ENCODE measurements at places on chromosomes 13 and 19.

- DNase-seq, result no peak
Observed at GRCh38 chr13:31328549-31329235, 128.9 kb downstream of the B3GLCT start.

- no peak for DNase-seq
Observed at GRCh38 chr13:112446867-112447266, 70.7 kb downstream of the SPACA7 start.

- no peak for DNase-seq
Observed at GRCh38 chr13:33509642-33510229, 224.2 kb upstream of the STARD13 start.

GRCh38 chr13:28953714-28954418 lies 133.7 kb downstream of the MTUS2 start:
- DNase-seq, result no peak

- no peak for DNase-seq
Observed at GRCh38 chr13:102586615-102587014, 10.2 kb upstream of the TPP2 start.

GRCh38 chr13:102643656-102644055 lies 46.9 kb downstream of the TPP2 start:
- no peak for DNase-seq

DNA sequence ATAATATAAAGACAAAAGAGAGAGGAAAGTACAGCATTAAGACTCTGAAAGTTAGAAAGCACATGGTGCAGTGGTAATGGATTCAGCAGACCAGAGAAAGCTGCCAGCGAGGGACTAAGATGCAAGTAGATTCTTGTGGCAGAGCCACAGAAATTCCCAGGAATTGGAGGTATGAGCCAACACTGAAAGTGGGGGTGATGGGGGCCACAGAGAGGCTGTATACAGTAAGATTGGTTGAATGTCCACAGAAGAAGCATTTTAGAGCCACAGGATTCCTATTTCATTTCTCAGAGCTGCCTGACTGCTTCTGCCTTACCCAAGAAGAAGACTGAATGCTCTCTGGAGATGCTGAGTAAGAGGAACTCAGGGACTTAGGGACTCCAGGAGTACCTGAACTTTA lies 295.0 kb downstream of the LMO7 start:
- no peak for DNase-seq

- DNase-seq, result no peak
Observed at GRCh38 chr19:51296336-51297093, 14.9 kb upstream of the IGLON5 start.

- DNase-seq, result no peak
Observed at GRCh38 chr13:36907266-36907665, 12.8 kb downstream of the SMAD9 start.

- DNase-seq, result no peak
Observed at GRCh38 chr19:19575411-19575810, 37.3 kb downstream of the CILP2 start.

DNA sequence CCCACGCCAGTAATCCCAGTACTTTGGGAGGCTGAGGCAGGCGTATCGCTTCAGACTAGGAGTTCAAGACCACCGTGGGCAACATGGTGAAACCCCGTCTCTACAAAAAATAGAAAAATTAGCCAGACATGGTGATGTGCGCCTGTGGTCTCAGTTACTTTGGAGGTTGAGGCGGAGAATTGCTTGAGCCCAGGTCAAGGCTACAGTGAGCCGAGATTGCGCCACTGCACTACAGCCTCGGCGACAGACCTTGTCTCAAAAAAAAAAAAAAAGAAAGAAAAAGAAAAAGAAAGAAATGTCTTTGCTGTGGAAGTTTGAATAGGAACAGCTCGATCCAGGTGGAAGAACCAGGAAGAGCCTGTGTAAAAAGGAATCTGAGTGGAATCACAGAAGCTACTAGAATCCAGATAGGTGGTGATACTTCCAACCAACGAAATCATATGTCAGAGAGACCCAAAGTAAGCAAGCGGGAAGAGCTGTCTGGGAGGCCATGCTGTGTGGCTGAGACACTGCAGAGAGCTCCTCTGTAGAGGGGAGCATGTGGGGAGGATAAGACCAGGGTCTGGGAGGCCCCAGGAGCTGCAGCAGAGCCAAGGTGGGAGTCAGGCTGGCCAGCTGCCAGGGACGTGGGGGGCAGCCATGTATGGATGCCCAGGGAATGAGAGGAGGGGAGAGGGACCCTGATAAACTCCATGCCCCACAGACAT lies 21.1 kb downstream of the LATS2 start:
- DNase-seq, result no peak

DNA sequence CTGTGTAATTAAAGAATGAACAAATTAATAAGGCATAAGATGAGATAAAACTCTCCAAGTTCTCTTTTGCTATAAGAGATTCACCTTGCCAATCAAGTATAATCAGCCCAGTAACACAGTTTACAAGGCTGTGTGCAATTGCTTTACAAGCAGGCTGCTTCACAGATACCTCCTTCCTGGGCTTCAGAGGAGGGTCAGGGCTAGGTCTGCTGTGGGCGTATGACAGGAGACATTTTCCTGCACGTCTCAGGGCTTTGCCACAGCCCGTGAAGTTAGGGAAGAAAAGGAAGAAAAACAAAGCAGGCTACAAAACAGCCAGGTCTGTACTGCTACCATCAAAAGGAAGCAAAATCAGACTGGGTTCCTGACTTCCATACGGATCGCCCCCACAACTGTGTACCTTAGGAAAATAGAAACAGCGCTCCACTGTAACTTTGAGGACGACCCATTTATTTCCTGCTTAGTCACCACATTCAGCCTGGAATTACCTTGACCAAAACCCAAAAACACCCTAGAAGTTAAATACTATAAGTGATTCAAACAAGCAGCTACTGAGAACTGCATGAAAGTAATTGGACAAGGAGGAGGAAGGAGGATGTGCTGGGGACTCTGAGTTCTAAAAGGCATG lies 12.4 kb downstream of the EFNB2 start:
- no peak for DNase-seq

DNA sequence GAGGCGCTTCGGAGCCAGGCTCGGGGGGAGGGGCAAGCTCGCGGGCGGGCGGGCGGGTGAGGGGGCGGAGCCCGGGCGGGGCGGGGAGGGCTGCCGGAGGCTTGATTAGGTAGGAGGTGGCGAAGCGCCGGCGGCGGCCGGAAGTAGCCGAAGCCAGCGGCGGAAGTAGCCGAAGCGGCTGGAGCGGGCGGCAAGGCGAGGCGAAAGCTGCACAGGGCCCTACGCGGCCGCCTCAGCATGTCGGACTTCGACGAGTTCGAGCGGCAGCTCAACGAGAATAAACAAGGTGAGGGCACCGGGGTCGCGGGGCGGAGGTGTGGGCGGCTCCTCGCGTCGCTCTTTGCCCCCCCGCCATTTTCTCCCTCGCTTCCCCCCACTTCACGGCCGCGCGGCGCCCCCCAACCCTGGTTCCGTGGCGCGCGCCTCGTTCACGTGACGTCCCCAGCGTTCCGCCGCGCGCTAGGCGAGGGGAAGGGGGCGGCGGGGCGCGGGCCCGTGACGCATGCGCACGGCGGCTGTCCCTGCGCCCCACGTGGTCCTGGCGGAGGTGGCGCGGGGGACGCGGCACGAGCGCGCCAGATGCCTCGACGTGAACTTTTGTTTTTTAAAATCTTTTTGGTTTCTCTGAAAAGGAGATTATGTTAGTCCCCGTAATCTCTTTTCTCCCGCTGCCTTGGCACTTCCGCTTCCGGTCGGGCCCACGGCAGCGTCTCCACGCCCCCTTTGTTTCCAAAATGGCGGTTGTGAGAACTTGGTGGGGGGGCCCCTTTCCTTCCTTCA lies at the start of gene U2AF2:
Gene U2AF2 (plus strand): TSS at position 168 of the 780 bp plus-strand sequence. CDS start 70 bp downstream, at position 238.
- DNase-seq, result peak; percentile 49

DNA sequence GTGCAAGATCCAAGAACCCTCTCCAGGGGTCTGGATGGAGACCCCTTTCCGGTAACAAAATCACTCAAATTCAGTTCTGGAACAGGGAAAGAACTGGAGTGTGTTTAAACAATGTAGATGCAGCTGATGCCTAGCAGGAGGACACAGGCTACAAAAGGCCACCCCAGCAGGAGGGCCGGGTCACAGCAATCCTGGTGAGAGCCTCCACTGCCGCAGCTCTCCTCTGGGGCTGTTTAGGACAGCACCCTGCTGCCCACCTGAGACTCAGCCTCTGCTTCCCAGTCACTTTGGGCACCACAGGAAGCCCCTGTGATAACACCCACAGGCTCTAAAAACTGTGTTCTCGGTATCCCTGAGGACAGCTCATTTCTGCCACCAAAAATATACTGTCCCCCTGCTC lies 318.7 kb upstream of the NBEA start:
- no peak for DNase-seq

DNA sequence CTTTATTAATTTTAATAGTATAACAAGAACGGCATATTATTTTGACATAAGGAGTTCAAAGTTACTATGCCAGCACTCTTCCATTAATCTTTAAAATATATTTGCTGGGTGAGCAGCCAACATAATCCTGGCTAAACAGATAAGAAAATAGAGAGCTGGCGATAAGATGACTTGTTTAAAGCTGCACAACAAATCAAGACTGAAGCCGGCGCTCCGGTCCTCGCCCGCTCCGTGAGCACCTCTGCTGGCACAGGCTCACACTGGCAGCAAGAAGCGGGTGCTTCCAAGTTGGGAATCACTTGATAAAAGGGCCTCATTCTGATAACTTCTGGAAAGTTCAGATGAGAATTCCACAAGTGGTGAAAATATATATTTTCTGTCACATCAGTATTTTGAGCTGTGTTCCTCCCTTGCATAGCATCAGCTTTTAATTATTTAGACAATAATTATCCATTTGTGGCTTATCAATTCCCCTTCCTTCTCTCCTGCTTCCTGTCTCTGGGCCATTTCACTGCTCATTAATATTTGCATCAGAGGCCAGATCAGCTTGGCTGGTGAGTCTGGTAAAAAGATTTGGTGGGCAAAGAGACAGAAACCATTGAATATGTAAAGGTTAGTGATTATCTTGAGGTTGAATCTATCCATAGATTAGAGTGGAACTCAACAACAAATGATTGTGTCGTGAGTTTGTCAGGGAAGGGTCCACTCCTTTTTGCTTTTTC lies 205.3 kb downstream of the MZT1 start:
- no peak for DNase-seq

GRCh38 chr13:43874504-43875092 lies 4.9 kb downstream of the CCDC122 start:
- no peak for DNase-seq

DNA sequence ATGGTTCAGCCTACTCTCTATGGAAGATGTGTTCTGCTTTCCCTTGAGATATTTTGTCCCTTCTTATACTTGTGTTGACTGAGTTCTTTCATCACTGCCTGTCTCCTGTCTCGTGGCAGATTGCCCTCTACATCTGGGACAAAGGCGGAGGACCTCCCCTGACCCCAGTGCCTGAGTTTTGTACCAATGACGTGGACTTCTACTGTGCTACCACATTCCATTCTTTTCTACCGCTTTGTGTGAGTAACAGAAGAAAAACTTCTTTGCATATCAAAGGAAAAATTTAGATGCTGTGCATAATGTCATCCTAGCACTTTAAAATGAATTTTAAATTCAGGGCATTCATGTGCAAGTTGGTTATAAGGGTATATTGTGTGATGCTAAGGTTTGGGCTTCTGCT lies 74.6 kb downstream of the B3GLCT start:
- no peak for DNase-seq

- DNase-seq, result no peak
Observed at GRCh38 chr13:98405690-98406344, 171.1 kb downstream of the STK24 start.

- DNase-seq, result no peak
Observed at GRCh38 chr19:41299755-41300089, 10.2 kb upstream of the CCDC97 start.

DNA sequence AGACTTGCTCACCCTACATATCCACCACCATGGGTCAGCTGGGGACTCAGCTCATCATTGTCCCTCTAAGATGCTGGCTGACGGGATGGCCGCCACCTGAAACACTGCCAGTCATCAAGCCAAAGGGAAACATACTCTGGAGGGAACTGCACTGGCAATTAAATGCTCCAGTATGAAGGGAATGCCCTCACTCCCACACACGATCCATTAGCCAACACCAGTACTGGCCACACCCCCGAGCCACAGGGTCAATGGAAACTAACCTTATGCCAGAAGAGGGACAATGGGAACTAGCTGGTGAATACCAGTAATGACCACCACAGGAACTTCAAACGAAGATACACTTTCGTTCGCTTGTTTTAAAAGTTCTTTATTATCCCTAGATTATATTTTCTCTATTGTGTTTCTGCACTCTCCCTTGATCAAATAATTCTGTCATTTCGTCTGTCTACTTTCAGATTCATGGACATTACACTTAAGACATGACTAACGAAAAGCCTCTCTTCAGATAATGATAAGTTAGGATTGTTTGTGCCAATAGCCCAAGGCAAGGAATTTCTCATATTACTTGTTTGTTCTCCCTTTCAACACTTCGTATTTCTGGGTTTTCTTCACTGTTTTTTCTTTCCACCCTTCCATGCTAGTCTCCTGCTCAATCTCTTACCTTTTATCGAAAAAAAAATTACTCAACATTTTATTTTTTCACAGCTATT lies 1.7 kb upstream of the ZNF507 start:
- no peak for DNase-seq

DNA sequence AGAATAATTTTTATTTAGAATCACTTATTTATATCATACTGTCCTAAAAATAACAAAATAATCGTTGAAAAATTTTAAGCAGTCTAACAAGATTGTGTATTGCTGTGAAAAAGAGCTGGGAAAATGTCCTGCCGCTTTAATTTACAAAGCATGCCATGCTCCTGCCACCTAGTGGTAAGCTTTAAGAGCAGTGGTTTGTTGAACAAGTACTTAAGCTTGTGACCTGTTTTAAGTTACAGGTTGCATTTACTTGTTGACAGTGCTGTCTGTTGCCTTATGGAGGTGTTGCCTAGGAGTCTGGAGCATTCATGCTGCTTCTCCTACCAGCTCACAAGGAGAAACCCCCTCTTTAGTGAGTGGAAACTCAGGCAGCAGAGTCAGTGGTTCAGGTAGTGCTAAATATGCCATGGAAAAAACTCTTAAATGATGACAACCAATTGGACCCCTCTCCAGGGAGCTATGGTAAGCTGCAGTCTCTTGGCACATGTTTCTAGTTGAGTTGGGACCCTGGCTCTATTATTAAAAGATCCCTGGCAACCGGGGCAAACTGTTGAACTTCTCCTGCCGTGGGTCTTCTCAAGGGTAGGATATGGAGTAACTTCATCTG lies 68.4 kb downstream of the SPATA13 start:
- DNase-seq, result peak; percentile 13

Data from bone marrow (tissue), 2 donors.